Stimulated activated CD4-positive, alpha-beta T cell treated with anti-CD3 and anti-CD28 coated beads, Interleukin-12 subunit alpha, Interleukin-12 subunit beta, amount 100 ng/mL, for 24 hours (primary cell): ENCODE measurements at places on chromosomes 16 and 17.

- DNase-seq, result no peak
These were observed 67.1 kb downstream of the TANC2 start for GRCh38 chr17:63033142-63033541.

DNA sequence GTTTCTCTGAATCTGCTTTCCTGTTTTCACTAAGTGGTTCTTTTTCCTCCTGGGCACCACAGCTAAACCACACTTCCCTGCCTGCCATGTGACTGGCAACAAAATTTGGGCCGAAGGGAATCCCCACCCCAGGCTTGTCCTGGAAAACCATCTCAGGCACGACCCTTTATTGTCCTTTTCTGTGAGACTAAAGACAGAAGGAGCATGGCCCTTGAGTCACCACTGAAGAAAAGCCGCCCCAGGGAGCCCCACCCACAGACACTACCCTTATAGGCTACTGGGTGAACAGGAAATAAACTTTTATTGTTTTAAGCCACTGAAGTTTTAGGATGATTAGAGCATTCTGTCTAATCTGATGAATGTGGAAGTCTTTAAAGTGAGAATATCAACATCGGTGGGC is 88.6 kb upstream of the BRD7 start:
- no peak for DNase-seq

- DNase-seq, result no peak
These were observed 28.0 kb upstream of the SNN start for GRCh38 chr16:11639925-11640899.

- DNase-seq, result no peak
These were observed 162.4 kb downstream of the BANP start for GRCh38 chr16:88113545-88114045.

DNA sequence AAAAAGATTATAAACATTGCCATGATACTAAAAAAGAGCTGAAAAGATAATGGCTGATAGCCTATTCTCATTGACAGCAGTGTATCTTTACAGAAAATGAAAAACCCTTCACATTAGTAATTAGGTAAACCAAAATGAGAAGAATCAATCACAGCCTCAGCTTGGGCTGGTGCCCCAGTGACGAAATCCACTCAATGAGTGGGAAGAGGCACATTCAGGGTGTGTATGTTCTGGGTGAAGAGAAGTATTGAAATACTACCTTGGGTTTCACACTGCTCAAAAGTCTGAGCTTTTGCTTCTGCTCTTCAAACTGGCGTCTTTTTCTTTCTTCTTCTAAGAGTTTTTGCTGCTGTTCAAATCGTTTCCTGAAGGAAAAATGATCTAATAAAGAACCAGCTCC is 24.2 kb downstream of the SYNRG start:
- no peak for DNase-seq

- DNase-seq, result no peak
These were observed 6.1 kb upstream of the CCL8 start for GRCh38 chr17:34313164-34313563.

- DNase-seq, result no peak
These were observed 22.5 kb downstream of the HEXIM2 start for GRCh38 chr17:45184144-45184543.

- DNase-seq, result no peak
These were observed 18.4 kb downstream of the GPR179 start for GRCh38 chr17:38325221-38325851.

GRCh38 chr17:40023590-40024292 is 8.5 kb downstream of the CSF3 start:
- DNase-seq, result no peak

- no peak for DNase-seq
These were observed 41.7 kb downstream of the SEC14L1 start for GRCh38 chr17:77182205-77183172.

- no peak for DNase-seq
These were observed at the start of gene MMP2 for GRCh38 chr16:55478827-55479429. Gene MMP2 (plus strand): TSS chr16:55479198. CDS start chr16:55479480, 282 bp downstream.

DNA sequence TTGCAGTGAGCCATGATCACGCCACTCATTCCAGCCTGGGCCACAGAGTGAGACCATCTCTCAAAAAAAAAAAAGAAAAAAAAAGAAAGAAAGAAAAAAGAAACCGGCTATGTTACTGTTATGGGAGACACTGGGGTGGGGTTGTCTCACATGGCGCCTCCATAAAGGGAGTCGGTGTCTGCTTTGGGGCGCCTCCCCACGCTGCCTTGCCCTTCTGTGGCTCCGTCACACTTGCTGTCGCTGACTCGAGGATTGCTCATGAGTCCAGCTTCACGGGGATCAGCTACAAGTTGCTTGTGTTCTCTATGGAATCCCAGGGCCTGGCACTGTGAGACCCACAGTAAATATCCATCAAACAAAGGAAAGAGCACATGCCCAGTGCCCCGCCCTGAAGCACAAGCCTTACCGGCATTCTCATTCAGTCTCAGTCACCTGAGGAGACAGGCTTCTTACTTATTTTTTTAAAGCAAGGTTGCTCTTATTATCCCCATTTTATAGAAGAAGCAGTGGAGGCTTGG is 40.6 kb upstream of the ZNF423 start:
- DNase-seq, result no peak

GRCh38 chr16:22296225-22297113 is 740 bp upstream of the POLR3E start:
- no peak for DNase-seq

DNA sequence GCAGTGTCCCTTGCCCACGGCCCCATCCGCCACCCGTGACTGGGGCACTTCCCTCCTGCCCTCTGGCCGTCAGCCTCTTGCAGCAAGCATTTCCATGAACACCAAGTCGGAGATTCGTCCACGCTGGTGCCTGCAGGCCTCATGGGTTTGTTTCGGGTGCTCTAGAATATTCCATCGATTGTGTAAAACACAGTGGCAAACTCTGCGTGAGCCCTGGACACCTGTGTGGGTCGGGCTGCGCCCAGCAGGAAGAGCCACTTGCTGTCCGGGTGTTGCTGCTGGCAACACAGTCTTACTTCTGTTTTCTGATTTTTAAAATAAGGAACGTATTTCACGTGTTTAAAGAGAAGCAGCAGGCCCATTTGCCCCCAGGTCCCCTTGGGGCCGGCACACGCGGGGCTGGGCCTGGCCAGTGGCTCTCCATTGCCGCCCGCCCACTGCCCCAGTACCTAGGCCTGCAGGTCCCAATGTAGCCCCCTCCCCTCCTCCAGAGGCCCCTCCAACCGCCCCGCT is 10.0 kb downstream of the CYBC1 start:
- DNase-seq, result no peak

- DNase-seq, result no peak
These were observed 19.0 kb downstream of the MYH3 start for GRCh38 chr17:10638151-10638550.

- DNase-seq, result no peak
These were observed 146.0 kb downstream of the FTO start for GRCh38 chr16:53849994-53850393.

DNA sequence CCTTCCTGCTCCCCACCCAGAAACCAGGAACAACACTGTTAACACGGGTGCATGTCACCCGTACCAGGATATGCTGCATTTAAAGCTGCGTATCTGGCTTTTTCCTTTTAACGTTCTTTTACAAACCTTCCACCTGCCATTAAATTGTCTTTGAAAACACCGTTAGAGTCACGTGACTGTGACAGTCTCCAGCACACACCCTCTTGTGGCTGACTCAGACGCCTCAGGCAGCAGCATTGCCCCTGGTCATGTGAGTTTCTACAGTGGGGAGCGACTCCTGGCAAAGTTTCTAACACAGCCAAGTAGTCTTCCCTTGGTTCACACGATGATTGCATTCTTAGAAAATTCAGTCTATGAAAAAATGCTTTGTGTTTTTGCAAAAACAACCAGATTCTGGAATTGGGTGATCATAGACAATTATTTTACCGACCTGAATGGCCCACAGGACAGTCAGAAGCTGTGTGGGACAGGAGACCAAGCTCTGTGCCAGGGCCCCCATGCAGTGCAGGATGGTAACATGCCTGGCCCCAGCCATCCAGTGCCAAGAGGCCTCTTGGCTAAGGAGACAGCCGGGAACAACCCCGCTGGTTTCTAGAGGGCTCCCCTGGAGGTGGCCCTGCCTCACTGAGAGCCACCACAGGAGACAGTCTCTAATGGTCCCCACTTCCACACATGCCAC is 199.1 kb downstream of the KATNIP start:
- no peak for DNase-seq

- DNase-seq, result no peak
These were observed 75.8 kb downstream of the AXIN2 start for GRCh38 chr17:65485388-65486299.

DNA sequence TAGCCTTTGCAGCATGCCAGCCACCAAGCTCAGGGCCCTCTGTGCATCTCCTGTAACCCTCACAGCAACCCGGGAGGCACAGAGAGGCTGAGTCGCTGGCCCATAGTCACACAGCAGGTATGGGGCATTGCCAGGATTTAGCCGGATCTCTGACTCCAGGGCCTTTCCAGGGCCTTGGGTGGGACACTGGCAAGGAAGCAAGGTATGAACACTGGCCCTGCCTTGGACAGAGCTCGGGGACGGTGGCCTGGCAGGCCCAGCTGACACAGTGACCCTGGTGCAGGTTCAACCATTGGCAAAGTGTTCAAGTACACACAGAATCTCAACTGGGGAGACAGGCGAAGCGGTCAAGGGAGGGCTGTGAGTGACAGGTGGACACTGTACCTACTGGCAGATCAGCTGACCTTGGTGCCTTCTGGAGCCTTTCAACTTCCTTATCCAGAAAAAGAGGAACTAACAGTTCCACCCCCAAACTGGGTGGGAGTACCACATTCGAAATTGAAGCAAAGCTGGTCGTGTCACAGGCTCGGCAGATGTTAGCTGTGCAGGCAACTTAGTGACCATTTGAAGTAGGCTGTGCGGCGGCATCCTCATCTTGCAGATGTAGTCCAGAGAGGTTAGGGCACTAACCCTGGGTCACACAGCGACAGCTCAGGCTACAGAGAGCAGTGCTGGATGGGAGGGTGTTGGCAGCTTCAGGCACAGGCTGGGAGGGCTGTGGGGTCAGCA is 287.4 kb downstream of the SEC14L1 start:
- DNase-seq, result no peak

DNA sequence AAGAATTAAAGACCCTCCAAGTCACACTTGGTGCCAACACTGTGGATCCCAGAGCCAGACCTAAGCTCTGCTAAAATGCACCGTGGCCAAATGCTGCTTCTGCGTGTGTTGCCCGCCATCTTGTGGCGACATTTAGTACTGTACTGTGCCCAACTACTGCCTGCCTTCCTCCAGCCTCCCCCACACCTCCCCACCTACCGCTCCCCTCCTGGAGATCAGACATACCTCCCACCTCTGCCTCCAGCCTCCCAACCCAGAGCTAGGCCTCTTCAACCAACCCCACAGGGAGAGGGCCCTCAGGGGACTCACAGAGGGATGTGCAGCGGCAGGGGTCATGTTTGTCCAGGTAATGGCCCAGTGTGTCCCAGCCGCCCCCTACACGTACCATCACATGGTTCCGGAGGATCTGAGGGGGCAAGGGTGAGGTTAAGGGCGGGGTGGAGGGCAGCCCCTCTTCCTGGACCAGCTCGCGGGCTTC is 5.5 kb downstream of the GAS2L2 start:
- peak; percentile 61 for DNase-seq

DNA sequence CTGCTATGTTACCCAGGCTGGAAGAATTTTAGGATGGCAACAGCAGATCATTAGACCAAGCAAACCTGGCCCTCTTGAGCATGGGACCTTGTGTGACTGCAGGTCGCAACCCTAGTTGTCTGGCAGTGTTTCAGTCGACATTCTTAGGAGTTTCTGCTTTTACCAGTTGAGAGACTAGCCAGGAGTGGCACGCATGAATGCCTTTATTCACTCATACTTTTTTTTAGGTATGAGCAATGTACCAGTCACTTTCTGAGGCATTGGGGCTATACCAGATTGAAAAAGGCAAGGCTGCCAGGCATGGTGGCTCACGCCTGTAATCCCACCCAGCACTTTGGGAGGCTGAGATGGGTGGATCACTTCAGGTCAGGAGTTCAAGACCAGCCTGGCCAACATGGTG is 28.2 kb upstream of the HAS3 start:
- no peak for DNase-seq

DNA sequence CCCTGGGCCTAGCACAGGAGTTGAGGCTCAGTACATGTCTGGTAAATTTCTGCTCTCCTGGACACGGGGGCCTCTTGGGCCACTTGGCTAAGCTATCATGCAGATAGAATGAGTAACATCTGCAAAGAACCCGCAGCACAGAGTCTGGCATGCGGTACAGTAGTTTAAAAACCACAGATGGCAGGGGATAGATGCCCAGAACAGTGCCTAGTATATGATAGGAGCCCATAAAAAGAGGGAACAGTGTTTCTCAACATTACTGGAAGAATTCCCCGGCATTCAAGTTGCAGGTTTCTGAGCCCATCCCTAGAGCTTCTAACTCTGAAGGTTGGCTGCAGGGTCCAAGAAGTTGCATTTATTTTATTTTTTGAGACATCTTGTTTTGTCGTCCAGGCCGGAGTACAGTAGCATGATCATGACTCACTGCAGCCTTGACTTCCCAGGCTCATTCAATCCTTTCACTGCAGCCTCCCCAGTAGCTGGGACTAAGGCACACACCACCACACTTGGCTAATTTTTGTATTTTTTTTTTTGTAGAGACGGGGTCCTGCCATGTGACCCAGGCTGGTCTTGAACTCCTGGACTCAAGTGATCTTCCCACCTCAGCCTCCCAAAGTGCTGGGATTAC is 5.8 kb downstream of the CDIPT start:
- no peak for DNase-seq

DNA sequence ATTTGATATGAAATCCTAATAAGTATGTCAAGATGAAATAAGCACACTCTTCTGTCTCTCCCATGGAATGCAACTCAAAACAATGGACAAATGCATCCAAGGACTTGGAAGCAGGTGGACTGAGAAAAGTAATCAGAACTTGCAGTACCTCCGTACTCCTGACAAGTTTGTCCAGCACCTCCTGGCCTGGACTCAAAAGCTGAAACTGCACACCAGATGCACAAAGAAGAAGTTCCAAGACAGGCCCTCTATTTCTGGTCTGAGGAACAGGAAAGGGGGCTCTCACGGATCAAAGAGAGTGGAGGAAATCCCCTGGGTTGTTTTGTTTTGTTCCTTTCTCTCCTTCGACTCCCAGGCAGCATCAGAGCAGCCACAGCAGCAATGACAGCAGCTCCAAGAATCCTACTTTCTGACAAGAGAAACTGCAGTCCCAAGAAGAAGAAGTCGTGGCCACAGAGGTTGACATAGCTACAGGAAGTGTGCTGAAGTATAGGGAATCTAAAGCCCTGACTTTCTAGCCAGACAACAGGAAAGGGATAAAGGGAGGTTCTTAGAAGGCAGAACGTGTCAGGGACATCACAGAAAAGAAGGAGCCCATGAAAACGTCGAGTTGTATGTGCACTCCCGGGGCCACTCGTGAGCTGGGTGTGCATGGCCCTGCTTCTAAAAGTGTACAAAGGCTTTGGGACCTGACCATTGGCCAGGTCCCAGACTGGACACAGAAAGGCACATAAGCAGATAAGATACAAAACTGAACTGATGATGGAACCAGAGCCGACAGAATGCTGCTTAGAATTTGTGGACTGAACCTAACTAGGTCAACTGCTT is 29.3 kb downstream of the AKAP10 start:
- DNase-seq, result no peak
